ENCODE measurements at places on chromosomes 13 and 19. TPM values are rescaled to one million over a fixed set of nuclear protein-coding genes. Genes with fewer than 3 reads are reported as not detected.

The NLRP4 gene
- total RNA-seq: not detected

The B3GNT3 gene
- total RNA-seq: not detected

The LAIR1 gene
- not detected for total RNA-seq

The METTL21C gene
- total RNA-seq: not detected

The CATSPERD gene
- not detected for total RNA-seq

The BSG gene
- 347 TPM for total RNA-seq

The SHD gene
- total RNA-seq: not detected

The ZNF534 gene
- total RNA-seq: not detected

The NCAN gene
- not detected for total RNA-seq

The CILP2 gene
- 0.08 TPM for total RNA-seq

The SLC15A1 gene
- total RNA-seq: not detected
